Hair follicular keratinocyte (primary cell): ENCODE measurements at places on chromosomes 2 and 18. TPM values are rescaled to one million over a fixed set of nuclear protein-coding genes. Genes with fewer than 3 reads are reported as not detected.

The ANKRD53 gene
- total RNA-seq = 0.27 TPM in 1 of 2 replicates, not detected in the other

The CD226 gene
- total RNA-seq = 0.31 and 0.76 TPM in 2 replicates

The TMEM169 gene
- under 0.01 and 0.08 TPM in 2 replicates for total RNA-seq

The GALNT3 gene
- 89.5 and 100.0 TPM in 2 replicates for total RNA-seq

The RHBDD1 gene
- 12.1 and 21.9 TPM in 2 replicates for total RNA-seq

The REG3G gene
- total RNA-seq = not detected in 2 replicates

The TEKT4 gene
- not detected in 2 replicates for total RNA-seq

The LHCGR gene
- total RNA-seq = not detected in 2 replicates

The PSME4 gene
- total RNA-seq = 42.4 and 50.0 TPM in 2 replicates
